T-helper 22 cell (primary cell): ENCODE measurements at places on chromosomes 4 and X.

- no peak for DNase-seq
Measured at GRCh38 chr4:101393256-101393655, 45.9 kb upstream of the PPP3CA start.

- DNase-seq, result no peak
Measured at GRCh38 chr4:24112466-24112865, 222.6 kb upstream of the PPARGC1A start.

- DNase-seq, result no peak
Measured at GRCh38 chrX:77617206-77617605, 168.8 kb downstream of the ATRX start.

GRCh38 chrX:7242613-7243012, 94.7 kb upstream of the PUDP start:
- DNase-seq, result no peak

DNA sequence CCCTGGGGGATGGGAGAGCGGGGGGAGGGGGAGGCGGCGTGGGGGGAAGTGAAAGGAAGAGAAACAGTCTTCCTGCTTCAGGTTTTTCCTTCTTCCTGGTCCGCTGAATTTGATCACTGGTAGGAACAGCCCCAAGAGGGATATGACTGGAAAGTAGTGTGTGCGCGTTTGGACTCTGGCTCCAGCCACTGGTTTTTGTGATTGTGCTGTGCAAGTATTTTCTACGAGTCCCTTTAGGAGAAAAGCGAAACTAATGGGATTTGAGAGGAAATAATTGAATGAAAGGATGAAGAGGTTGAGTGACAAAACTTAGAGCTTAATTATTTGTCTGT, 836 bp downstream of the PRRG1 start:
- no peak for DNase-seq

DNA sequence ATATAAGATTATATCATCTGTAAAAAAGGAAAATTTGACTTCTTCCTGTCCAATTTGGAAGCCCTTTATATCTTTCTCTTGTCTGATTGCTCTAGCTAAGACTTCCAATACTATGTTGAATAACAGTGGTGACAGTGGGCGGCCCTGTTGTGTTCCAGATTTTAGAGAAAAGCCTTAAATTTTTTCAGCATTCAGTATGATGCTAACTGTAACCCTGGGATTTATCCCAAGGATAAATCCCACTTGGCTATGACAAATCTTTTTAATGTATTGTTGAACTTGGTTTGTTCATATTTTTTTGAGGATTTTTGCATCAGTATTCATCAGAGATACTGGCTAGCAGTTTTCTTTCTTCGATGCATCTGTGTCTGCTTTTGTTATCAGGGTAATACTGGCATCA, 217.2 kb upstream of the ARSJ start:
- DNase-seq, result no peak

DNA sequence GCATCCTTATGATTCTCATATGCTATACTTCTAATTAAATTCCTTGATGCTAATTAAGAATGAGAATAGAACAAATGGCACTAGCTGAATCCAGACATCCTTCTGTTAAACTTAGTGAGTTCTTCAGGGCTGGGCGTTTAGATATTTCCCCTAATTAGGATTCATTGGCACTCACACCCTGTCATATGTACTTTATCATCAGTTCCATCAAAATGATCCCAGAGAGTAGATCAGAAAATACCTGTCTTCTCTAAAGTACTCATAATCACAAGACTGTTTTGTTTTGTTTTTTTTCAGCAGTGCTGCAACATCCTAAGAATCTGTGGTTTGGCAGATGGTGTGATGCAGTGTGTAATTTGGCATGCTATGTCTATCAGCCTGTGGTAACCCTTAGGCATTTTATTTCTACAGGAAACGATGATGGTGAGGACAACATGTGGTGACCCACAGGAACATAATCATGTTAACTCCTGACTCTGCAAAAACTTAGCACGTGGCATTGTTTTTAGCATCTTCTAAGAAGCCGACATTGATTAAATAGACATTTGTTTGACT, 2528.4 kb downstream of the ARAP2 start:
- no peak for DNase-seq

GRCh38 chr4:80249144-80249543, 17.3 kb upstream of the FGF5 start:
- no peak for DNase-seq

GRCh38 chr4:139188648-139189416, 11.8 kb upstream of the ELF2 start:
- DNase-seq, result no peak

DNA sequence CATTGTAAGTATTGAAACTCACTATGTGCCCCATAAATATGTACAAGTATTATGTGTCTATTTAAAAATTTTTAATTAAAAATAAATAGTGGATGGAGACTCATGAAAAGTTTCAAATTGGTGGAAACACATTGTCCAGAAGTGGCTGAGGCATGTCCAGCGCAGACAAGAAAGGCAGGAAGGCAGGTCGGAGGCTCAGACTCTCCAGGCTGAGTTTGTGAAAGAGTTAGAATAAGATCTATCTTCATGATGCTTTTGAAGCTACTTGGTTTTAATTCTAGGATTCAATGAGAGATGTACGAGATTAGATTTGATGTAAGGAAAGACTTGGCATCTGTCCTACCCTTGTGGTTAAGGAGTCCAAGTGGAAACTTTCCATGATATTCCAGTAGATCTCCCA, 19.8 kb downstream of the PNMA6F start:
- no peak for DNase-seq

- DNase-seq, result no peak
Measured at GRCh38 chr4:88599298-88599697, 7.0 kb downstream of the HERC3 start.

DNA sequence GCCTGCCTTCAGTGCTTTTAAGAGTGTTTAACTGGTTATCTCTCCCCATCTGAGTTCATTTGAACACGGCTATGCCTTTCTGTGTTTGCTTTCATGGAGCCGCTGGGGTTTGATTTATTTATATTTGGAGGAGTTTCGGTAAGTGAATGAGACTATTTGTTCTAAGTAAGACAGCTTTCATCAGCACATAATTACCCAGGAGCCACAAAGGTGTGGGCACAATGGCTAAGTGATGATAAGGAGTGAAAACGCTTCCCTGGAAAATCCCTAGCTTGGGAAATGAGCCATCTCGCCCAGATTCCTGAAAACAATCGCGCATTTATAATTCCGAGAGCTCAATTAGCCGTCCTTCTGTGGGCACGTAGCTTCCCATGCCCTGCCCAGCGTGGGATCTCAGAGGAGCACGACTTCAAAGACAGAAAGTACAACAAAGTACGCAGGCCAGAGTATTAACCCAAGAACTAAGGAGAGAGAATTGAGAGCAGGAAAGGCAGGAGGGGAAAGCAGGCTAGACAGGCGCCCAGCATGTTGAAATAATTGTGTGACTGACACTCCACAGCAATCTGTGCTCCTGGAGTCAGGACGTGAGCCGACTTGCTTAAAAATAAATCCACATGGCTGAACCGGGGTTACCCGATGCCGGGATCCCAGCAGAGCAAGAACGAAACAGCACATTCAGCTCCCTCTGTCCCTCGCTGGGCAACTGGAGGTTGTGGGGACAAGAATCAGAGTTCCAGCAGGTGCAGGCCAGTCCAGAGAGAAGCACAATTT, 99.0 kb downstream of the DHRSX start:
- DNase-seq, result no peak

DNA sequence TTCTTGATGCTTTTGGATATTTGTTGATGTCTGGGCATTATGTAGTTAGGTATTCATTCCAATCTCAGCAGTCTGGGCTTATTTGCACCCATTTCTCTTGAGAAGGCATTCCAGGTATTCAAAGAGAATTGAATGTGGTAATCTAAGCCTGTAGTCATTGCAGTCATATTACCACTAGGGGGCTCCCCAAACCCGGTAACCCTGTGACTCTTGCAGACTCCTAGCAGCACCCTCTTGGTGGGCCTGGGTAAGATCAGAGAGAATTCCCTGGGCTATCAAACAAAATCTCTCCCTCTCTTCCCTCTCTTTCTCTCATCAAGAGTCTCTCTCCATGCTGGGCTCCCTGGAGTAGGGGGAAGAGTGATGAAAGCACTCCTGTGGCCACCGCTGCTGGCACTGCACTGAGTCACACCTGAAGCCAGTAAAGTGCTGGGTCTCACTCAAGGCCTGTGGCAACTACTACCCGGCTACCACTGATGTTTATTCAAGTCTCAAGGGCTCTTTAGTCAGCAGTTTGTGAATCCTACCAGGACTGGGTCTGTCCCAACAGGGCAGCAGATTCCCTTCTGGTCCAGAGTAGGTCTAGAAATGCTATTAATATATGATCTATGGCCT, 187.7 kb upstream of the NUDT10 start:
- DNase-seq, result no peak

DNA sequence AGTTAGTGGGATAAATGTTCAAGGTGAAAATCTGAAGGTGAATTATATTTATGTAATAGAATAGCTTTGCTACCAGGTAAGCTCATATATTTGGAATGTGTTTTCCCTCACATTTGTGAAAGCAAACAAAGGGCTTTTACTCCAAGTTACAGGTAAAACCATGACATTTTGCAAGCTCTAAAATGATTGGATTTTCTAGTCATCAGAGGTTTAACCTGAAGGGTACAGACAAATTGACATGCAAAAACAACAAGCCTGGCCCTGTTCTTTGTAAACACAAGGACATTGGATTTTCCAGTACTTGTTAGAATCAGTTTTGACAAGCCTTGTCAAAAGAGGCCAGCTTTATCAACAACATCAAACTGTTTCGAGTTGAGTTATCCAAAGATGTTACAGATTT, 51.7 kb downstream of the ZFX start:
- no peak for DNase-seq
